ENCODE measurements at places on chromosomes 4 and X.

GRCh38 chr4:109383823-109384222 lies 49.8 kb upstream of the SEC24B start:
- DNase-seq: no peak

DNA sequence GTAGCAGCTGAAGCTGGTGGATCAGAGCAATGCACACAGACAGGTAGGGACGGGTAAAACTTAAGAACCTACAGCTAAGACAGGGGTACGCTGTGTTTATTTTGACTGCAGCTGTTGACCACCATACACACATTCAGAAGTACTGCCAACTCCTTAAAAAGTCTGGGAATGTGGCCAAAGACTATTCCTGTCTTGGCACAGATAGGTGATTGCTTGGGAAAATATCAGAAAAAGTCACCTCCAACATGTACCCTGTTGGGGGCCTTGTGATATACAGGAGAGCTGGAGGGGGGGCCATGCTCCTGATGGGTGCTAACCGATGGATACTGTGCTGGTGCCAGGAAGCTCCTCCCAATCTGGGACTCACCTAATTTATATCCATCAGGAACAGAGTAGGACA lies 121.2 kb downstream of the VCX2 start:
- no peak for DNase-seq

GRCh38 chr4:88709989-88710388 lies 12.4 kb upstream of the NAP1L5 start:
- DNase-seq: no peak

DNA sequence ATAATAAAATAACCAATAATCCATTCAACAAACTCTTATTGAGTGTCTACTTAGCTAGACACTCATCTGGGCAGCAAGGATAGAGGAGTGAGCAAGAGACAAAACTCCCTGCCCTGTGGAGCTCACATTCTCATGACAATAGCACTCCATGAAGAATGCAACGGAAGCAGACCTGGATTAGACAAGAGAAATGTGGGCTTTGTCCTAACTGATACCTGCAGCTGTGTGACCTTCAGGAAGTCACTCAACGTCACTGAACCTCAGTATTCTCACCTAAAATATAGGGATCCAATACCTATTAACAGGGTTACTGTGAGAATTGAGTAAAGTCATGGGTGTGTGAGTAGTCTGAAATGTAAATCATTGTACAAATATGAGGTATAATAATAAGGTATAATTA lies 61.2 kb downstream of the NDNF start:
- no peak for DNase-seq

GRCh38 chr4:150462743-150463142 lies 119.2 kb upstream of the MAB21L2 start:
- no peak for DNase-seq

DNA sequence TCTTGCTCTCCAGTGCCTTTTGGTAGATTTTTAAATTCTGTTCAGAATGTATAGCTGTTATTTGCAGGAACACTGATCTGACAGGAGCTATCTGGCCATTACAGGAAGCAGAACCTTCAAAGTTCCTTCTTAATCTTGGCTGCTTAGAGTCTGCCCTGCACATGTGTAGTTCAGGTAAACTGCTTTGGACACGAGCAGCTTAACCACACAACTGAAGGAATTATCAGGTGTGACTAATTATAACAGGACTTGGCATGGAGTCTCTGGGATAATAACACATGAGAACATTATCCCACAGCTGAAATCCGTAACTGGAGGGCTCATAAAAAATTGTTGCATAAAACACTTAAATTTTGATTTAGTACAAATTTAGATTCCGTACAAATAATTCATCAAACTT lies 11.6 kb upstream of the ING2 start:
- DNase-seq: no peak

DNA sequence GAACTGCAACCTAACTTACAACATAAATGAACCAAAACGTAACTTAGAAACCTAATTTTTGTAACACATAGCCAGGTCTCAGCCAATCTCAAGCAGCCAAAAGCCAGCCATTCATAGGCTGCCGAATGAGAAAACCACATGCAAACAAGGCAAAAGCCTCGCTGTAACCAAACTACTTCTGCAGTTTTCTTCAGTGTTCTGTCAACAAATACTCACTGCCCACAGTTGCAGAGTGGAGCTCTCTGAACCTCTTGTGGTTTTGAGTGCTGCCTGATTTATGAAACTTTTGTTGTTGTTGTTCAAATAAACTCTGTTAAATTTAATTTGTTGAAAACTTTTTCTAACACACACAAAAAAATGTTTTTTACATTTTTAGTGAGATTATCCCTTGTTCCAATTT lies 251.2 kb downstream of the PAPSS1 start:
- no peak for DNase-seq

DNA sequence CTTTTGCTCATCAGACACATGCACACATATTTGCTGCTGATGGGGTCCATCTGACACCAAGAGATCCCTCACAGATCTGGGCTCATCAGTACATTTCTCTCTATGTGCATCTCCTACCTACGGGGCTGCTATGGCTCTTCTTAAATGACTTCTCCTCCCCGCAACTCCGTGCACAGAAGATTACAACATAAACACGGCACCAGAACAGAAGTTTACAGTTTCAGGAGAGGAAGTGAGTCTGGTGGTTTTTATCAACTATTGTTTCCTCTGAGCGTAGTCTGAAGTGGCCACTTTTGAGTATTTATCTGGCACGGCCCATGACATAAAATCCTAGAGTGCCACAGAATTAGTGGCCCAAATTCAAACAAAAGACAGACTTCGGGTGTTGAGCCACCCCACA lies 263.8 kb downstream of the PRDM5 start:
- no peak for DNase-seq

- no peak for DNase-seq
These were observed 87.6 kb upstream of the VCX3B start for GRCh38 chrX:8377041-8377440.

- DNase-seq: no peak
These were observed 155.8 kb downstream of the ANTXR2 start for GRCh38 chr4:79917246-79917645.

- no peak for DNase-seq
These were observed 71.3 kb downstream of the MAP3K15 start for GRCh38 chrX:19443869-19444526.

GRCh38 chr4:100746141-100746739 lies 228.4 kb upstream of the EMCN start:
- DNase-seq: no peak

DNA sequence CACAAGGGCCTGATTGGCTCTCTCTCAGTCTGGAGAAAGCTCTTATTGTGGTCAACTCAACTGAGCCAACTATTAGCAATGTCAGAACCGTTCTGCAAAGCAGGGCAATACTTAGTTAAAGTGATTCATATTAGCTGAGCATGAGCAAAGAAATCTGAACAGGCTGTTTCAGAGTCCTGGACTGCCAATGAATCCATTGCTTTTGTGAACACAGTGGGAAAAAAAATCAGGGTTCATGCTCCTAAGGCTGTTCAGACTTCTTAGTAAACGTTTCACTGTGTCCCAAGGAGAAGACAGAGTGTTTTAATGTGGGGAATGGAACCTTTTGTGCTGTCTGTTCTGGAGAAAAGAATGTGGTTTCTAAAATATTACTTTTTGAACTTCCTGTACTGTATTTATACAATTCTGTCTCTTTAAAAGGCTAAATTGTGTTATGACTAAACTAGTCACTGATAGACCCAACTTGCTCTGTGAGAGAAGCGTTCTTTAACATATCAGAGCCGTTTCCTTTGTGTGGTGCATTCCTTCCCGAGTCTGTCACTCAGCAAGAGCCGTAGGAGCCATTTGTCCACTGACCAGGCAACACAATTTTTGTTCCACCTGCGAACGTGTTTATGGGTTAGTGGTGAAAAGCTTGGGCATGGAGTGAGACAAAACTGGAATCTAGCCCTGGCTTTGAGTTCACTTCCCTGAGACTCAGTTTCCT lies 366.1 kb downstream of the FBXO8 start:
- DNase-seq: no peak

DNA sequence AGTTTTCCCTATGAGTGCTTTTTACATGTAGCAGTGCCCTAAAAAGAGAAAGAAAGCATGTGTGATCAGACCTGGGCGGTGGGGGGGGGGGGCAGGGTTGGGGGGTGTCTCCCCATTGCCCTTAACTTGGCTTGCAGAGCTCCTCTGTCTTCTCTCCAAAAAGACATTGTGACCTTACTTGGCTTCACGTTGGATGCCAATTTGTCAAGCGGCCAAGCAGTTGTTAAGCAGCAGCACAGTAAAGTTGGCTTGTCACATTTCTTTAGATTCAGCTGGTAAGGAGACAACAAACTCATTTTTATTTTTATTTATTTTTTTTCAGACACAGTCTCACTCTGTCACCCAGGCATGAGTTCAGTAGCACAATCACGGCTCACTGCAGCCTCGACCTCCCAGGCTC lies 57.3 kb upstream of the ZNF157 start:
- no peak for DNase-seq

DNA sequence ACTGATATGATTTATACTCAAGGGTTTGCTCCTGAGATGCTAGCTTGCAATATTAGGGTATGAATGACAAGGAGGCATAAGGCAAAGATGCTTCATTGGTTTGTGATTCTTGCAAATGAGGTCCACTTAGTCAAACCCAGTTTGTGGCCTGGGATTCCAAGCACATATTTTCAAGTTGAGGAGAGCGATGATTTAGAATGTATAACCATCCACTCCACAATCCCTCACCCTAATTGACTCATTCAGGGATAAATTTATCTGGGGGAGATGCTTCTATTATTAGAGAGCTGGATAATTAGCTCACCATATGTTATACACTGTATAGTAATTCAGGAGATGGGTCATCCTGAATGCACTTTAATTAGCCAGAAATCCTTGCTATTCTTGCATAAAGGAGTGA lies 118.3 kb upstream of the PUDP start:
- DNase-seq: no peak

DNA sequence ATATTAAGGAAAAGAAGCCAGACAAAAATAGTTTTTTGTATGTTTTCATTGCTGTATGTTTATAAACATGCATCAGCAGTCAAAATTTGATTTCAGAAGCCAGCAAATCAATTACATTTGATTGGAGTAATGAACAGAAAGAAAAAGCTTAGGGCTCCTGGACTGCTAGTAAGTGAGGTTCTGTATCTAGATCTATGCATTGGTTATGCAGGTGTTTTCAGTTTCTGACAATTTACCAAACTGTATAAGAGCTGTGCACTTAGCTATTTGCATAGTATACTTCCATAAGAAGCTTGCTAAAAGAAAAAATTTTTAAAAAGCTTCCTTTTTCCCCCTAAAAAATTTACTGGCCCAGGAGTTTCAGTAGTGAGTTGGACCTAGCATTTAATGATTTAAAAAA lies 881.6 kb downstream of the PCDH7 start:
- DNase-seq: no peak

DNA sequence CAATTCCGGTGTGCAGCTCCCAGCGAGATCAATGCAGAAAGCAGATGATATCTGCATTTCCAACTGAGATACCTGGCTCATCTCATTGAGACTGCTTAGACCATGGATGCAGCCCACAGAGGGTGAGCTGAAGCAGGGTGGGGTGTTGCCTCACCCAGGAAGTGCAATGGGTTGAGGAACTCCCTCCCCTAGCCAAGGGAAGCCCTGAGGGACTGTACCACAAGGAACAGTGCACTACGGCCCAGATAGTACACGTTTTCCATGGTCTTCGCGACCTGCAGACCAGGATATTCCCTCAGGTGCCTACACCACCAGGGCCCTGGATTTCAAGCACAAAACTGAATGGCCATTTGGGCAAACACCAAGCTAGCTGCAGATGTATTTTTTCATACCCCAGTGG lies 150.0 kb downstream of the TET2 start:
- no peak for DNase-seq

DNA sequence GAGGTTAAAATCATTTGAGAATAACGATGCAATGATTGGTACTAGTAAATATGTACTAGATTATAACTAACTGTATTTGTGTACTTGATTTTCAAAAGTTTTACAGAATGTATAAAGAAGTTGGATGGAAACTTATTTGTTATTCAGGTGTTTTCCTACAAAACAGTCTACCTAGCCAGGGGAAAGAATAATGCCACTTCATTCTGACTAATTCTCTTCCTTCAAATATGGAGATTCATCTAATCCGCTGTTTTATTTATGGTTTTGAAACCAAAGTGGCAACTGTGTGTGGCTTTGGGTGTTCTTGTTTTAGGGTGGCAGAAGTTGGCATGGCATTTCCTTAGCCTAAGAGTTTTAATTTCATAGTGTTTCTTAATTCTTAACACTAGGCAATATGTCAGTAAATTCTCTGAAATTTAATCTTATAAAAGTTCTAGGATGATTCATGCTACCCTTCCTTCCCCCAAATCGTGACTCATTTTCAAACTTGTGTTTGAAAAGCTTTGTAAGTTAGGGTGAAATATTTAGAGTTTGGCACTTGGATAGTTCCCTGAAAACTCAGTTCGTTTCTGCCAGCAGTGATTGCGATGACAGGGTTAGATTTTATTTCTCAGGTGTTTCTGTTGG lies 62.6 kb downstream of the DCLK2 start:
- DNase-seq: no peak

GRCh38 chrX:47483306-47484268 lies 565 bp upstream of the ZNF41 start:
- peak; percentile 2 for DNase-seq

DNA sequence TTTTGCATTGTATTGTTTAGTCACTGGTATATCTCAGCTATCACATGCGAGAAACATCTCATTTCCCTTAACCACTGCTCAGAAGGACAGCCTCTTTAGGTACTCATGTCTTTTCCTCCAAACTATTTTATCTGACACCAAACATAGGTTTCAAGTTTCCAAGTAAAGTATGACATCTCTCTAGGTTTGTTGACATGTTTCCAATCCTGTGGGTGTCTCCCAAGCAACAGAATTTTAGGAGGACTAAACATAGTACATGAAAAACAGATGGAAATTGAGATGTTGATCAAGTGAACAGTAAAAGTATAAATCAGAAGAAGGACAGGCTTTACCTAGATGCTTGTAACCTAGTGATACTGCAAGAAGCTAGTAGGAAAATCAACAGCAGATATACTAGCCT lies 371.4 kb downstream of the DTHD1 start:
- no peak for DNase-seq

Data from hematopoietic multipotent progenitor cell treated with erythropoietin and hydrocortisone succinate and interleukin-3 and kit ligand, for 15 days (in vitro differentiated cells).